ENCODE measurements at places on chromosomes 7 and 10.

GRCh38 chr7:50714857-50715256, 67.8 kb downstream of the GRB10 start:
- peaks cover 94% of the 10 kb centered on the region for H3K4me1 ChIP-seq
- no peaks in the 10 kb centered on the region for H3K27me3 ChIP-seq
- DNase-seq = no peak
- no peak overlapping the region for H3K27ac ChIP-seq

DNA sequence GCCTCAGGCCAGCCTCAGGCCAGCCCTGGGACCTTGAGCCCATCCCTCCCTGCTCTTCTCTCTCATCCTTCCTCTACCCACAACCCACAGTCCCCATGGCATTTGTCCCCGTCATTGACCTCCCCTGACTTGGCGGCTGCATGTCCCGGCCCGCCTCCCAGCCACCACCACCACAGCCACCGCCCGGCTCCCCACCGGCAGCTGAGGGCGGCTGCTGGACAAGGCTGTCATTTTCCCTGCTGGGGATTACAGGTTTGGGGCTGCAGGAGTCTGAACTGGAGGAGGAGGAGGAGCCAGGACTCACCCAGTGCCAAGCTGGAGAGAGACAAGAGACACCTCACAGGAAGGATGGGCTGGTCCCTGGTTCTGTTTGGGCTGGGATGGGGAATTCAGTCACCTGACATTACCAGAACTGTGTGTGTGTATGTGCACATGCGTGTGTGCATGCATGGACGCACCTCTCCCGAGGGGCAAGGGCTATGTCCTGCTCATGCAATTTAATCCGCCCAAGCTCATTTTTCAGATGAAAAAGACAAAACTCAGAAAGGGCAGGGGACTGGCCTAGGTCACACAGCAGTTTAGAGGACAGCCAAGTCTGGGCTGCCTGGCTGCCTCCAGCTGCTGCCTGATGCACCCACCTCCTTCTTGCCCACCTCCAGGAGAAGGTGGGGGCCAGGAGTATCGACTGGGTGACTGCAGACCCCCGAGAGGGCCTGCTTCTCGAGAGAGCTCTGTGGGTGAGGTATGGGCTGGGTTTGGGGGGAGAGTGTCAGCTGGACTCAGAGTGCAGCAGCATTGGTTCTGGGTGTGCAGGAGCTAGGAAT, 113.1 kb downstream of the ZMIZ1 start:
- H3K27ac ChIP-seq = peak overlapping the region; percentile 86
- no peak overlapping the region for H3K4me3 ChIP-seq
- no peak for DNase-seq
- peaks cover 100% of the 10 kb centered on the region for H3K4me1 ChIP-seq

DNA sequence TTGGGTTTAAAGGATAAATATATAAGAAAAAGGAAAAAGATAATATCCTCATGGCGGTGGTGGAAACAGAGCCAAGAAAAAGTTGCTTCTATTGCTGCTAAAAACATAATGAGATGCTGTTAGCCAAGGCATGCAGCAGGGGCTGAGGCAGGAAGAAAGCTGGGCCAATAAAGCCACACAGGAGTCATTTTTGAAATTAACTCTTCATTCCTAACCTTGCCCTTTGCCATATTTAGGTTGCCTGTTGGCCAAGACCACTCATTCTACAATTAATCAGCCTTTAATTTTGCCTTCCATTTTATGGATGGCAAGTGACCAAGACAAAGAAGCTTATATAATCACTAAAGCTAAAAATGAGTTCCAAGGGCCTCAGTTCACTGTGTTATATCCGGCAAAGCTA, 58.2 kb downstream of the ARMH3 start:
- no peak overlapping the region for H3K4me3 ChIP-seq
- DNase-seq = no peak
- H3K4me1 ChIP-seq = peaks cover 14% of the 10 kb centered on the region
- H3K27ac ChIP-seq = peak overlapping the region; percentile 13
- H3K27me3 ChIP-seq = no peaks in the 10 kb centered on the region

DNA sequence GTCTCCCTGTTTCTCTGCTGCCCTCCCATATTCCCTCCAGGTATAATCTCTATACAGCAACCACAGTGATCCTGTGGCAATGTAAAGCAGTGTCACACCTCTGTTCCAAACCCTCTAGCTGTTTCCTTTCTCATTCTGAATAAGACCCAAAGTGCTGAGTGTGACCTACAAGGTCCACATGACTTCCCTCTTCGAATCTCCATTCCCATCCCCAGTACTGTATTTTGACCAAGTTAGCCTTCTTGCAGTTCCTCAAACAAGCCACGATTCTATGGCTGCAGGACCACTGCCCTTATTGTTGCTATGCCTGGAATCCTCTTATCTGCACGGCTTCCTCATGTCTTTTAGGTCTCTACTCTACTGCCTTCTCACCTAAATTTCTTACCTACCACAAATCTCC, 291.9 kb downstream of the DOCK4 start:
- H3K4me1 ChIP-seq = peaks cover 12% of the 10 kb centered on the region
- DNase-seq = no peak
- no peak overlapping the region for H3K4me3 ChIP-seq

DNA sequence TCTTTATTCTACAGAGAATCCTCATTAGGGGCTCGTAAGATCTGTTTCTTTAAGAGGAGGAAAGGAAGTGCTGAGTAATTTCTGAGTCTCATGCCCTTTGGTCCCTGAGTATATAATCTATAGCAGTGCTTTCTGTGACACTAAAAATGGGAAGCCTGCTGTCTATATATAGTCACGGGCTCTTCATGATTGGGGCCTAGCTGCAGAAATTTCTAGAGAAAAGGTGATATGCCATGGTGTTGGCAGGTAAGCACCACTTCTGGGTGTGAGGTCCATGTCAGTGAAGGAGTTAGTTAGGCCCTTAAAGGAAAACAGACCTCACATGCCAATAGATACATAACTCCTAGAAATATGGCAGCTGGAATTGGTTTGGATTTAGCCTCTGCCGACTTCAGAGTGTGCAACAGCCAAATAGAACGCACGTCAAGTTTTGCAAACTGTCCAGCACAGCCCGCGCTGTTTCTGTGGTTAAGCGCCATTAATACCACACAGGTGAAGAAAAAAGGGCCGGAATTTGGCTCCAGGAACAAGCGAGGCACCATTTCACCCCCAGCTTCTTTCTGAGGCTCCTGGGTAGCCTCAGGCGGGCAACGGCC, 123.2 kb downstream of the TACC2 start:
- DNase-seq = no peak
- H3K4me1 ChIP-seq = peaks cover 56% of the 10 kb centered on the region
- H3K36me3 ChIP-seq = peaks cover 5% of the 10 kb centered on the region
- peak overlapping the region; percentile 99 for H3K27ac ChIP-seq

GRCh38 chr7:8809320-8809719, 375.9 kb downstream of the NXPH1 start:
- no peaks in the 10 kb centered on the region for H3K27me3 ChIP-seq
- H3K4me1 ChIP-seq = no peaks in the 10 kb centered on the region
- no peak overlapping the region for H3K27ac ChIP-seq
- H3K36me3 ChIP-seq = no peaks in the 10 kb centered on the region

Measured in left ventricle myocardium inferior (tissue), 1 donor.